ENCODE measurements at places on chromosomes 2 and 18. TPM values are rescaled to one million over a fixed set of nuclear protein-coding genes. Genes with fewer than 3 reads are reported as not detected.
A peak's percentile ranks its signal among the peaks of the same experiment; 100 is the strongest.

- DNase-seq, result no peak
These were observed 335.8 kb downstream of the RAD51AP2 start for GRCh38 chr2:17182399-17182798.

- DNase-seq, result peak; percentile 56
These were observed 140.0 kb downstream of the MEIS1 start for GRCh38 chr2:66574701-66575624.

- no peak for DNase-seq
These were observed 18.6 kb upstream of the ESPNL start for GRCh38 chr2:238081561-238081960.

- no peak for DNase-seq
These were observed 37.4 kb downstream of the LYPD6B start for GRCh38 chr2:149075853-149076252.

DNA sequence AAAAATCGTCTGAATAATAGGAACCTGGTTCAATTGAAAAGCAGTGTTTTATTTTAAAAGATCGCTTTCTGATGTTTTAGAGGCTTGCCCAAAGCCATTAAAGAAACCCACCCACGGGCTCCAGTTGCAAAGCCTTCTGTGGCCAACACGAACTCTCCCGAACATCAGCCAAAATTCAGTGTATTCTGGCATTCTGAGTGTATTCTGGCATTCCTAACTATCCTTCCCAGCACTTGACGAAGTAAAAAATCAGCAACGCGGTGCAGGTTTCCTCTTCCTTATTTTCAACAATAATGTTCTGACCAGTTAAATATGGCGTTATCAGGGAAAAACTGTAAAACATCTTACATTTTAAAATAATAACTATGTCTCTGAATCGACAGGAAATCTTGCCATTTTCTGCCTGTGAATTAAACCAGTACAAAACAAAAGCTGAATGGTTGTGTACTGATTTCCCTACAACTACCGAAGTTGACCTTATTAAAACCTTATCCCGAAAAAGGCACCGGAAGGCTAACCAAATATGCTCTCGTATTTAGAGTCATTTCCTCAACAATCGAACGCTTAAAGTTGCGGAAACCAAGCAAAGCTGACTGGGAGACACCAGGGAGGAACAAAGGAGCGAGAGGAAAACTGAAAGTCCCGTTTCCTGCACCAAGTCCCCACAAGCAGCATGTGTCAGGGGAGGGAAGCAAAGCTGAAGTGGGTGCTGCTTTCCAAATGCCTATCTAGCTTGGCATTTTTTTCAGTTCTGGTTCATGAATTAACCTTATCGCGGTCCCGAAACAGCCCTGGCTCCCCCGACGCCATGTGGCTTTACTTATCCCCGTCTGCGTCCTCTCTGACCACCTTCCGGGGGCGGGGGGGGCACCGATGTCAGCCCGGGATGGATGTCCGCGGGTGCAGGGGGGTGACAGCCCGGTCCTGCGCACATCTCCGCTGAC, 44.3 kb downstream of the ZNF516 start:
- no peak for DNase-seq

CAPN14 gene
- total RNA-seq, result not detected

GDF7 gene
- total RNA-seq, result 20.0 TPM

SLC14A1 gene
- 0.39 TPM for total RNA-seq

TYW5 gene
- 12.2 TPM for total RNA-seq
